ENCODE measurements at places on chromosomes 12 and 14.

DNA sequence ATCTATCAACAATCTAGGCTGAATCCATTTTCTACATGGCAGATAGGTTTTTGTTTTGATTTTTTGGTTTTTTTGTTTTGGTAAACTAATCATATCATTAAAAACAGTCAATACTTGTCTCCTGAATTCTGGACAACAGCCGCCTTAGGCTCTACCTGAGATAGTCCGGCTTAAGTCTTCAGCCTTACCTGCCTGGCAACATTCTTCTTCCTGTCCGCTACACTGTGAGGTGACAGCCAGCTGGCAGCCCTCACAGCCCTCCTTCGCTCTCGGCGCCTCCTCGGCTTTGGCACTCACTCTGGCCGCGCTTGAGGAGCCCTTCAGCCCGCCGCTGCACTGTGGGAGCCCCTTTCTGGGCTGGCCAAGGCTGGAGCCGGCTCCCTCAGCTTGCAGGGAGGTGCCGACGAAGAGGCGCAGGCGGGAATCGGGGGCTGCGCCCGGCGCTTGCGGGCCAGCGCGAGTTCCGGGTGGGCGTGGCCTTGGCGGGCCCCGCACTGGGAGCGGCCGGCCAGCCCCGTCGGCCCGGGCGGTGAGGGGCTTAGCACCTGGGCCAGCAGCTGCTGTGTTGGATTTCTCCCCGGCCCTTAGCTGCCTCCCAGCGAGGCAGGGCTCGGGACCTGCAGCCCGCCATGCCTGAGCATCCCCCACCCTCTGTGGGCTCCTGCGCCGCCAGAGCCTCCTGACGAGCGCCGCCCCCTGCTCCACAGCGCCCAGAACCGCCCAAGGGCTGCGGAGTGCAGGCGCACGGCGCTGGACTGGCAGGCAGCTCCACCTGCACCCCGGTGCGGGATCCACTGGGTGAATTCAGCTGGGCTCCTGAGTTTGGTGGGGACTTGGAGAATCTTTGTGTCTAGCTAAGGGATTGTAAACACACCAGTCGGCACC, 49.0 kb downstream of the MDGA2 start:
- no peak for DNase-seq

DNA sequence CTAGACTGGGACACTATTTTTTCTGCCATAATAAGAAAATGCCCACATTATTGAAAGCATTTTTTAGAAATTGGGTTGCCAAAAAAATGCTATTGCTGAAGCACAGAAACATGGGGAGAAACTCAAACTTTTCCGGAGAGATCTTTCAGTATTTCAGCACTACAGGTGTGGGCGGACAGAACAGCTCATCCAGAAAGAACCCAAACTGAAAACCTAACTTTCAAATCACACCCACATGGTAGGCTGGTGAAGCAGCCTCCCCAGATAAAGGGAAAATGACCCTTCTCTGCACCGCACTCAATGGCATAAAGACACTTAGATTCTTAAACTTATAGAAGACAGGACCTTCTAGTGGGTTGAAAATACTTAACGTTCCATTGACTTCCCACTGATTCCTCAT, 62.3 kb upstream of the TMPO start:
- no peak for DNase-seq

GRCh38 chr12:97940629-97941028, 478.0 kb downstream of the RMST start:
- no peak for DNase-seq

DNA sequence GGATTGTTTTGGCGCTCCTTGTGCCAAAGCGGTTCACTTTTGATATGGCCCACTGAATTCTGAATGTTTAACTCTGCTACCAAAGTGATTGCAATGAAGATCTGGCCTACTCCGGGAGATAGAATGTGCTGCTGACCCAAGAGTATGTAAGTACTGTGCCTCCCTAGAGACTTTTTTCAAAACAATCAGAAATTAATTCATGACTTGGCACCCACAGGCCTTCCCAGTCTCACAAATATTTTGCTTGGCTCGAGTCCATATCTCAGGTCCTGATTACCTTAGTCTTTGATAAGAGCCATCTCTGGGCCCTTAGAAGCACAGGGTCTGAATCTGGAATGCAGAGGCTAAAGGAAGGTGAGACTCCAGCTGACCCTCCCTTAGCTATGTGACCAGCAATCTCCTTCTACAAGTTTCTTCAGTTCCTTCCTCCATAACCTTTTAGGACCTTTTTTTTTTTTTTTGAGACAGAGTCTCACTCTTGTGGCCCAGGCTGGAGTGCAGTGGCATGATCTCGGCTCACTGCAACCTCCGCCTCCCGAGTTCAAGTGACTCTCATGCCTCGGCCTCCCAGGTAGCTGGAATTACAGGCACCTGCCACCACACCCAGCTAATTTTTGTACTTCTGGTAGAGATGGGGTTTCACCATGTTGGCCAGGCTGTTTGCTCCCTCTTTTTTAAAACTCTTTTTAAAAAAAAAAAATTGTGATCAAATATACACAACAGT, 49.5 kb upstream of the METAP2 start:
- DNase-seq = no peak

GRCh38 chr12:123071857-123072256, 79.0 kb downstream of the PITPNM2 start:
- DNase-seq = peak; percentile 52

DNA sequence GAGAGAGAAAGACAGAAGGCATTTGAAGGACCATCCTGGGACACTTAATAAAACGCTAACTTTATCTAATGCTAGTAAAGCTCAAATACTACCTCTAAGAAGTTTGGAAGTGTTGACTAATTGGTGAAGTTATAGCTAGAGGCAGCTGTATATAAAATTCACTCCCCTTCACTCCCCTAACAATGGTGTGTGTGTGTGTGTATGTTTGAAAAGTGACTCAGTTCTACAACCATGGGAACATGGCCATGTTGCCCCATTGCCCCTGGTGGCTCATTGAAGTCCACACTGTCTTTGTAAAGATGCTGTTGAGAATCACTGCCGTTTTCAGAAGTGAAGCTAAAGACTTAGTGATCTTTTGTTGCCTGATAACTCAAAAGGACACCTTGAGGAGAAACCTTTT, 262.4 kb downstream of the NPAS3 start:
- DNase-seq = no peak

- no peak for DNase-seq
Observed at GRCh38 chr12:70247653-70248199, 4.5 kb downstream of the CNOT2 start.

- DNase-seq = no peak
Observed at GRCh38 chr14:79342942-79343341, 868.4 kb downstream of the DIO2 start.

- DNase-seq = no peak
Observed at GRCh38 chr14:64573109-64573508, 23.3 kb downstream of the PPP1R36 start.

DNA sequence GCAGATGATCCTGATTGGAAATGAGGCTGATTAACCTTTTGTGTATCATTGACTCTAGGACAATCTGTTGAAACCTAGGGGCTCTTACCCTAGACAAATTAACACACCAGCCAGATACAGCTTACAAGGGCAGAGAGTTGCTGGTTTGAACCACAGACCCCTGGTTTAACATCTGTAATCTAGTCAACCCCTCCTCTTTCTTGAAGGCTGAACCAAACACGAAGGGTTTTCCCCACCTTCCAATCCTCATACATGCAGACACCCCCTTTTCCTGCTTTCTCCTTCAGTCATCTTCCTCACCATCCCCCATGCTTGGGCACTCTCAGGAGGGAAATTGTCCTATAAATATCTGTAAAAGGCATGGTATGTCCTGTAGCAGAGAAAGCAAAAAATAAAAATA, 126.0 kb upstream of the HIF1A start:
- DNase-seq = no peak

GRCh38 chr14:95106971-95107370, 50.4 kb downstream of the DICER1 start:
- DNase-seq = no peak

DNA sequence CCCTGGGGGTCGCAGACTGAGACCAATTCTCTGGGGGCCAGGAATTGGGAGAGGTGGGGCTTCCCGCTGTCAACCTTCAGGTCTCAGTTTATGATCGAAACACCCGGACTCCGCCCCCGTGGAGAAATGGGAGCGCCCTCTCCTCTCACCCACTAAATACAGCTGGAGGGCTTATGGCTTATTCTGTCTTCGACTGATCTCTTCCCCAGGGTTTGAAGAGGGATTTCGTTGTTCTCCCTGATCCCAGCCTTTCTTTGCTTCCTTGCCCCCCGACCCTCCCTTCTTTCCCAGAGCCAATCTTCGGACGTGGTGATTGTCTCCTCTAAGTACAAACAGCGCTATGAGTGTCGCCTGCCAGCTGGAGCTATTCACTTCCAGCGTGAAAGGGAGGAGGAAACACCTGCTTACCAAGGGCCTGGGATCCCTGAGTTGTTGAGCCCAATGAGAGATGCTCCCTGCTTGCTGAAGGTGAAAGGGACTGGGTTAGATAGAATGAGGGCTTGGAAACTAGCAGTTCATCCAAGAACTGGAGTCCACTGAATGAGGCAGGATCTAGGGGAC, 607 bp downstream of the OS9 start:
- peak; percentile 13 for DNase-seq

GRCh38 chr12:50764286-50765094, 589 bp downstream of the ATF1 start:
- peak; percentile 48 for DNase-seq

GRCh38 chr14:105168093-105168420, 519 bp downstream of the JAG2 start:
- no peak for DNase-seq

DNA sequence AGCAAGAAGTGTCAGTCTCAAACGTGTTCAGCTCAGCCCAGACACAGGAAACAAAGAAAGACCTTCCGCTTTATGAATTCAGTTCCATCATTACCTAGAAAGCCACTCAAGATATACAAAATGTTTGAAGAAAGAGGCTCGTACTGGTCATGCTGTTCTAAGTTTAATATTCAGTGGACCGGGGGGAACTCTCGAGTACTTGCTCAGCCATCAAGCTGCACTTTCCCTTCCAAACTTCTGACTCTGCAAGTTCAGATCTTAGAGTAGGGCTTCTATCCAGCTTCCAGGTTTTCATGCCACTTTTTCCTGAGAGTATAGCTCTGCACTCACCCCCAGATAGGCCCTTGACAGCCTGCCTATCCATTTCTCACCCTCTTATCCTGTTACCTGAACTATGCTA, 62.8 kb upstream of the OSBPL8 start:
- DNase-seq = no peak

GRCh38 chr14:33949411-33949893, 1.4 kb downstream of the EGLN3 start:
- peak; percentile 9 for DNase-seq

DNA sequence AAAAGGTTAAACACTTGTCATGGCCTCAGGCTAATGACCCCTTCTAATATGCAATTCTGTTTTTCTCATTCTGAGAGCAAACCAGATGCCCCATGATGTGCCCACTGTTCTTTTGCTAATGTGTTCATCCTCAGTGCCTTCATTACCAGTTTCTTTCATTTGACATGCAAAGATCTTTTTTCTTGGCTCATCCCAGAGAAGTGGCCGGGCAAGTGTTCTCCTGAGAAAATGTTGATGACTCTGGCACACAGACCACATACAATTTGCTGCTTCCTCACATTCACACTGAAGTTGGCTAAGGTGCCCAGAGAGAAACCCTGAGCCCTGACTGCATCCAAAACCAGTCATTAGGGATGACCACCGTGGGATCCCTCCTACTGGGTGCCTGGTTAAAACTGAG, 833.3 kb downstream of the DIO2 start:
- no peak for DNase-seq

- no peak for DNase-seq
Observed at GRCh38 chr12:24996102-24996797, 47.3 kb upstream of the BCAT1 start.

GRCh38 chr12:52946797-52947547, 1.9 kb upstream of the KRT18 start:
- DNase-seq = no peak

DNA sequence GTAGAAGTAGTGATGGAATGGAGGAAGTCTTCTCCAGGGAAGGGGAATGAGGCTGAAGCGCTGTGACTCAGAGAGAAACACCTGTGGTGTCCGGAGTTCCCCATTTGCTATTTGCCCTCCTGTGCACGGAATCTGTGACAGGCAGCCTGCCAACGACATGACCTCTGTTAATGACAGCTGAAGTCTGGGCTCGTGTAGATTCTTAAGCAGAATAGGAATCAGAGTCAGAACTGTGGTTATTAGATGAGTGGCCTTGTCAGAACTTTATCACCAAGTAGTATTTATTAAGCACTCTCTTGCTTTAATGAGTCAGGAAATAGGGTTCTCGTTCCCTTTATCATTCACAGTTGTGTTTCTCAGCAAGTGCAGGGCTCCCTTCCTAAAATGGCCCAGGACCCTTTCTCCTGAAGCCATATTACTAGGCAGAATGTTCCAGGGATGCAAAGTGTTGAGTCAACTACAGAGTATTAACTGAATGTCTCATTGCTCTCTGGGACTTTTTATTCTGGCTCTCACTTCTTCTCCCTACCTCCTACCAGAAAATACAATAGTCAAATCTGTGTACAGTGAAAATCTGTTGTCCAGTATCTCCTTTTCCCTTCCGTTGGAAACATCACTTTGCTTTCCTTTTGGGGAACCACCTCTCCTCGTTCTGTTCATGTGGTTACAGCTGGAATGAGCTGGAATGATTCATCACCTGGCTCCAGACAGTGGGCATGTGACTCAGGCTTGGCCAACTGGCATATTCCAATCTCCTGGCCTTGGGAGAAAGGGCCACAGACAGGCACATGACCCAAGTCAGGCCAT, 77.8 kb upstream of the MAX start:
- DNase-seq = no peak

GRCh38 chr14:75059642-75060041, 4.2 kb downstream of the ACYP1 start:
- no peak for DNase-seq

DNA sequence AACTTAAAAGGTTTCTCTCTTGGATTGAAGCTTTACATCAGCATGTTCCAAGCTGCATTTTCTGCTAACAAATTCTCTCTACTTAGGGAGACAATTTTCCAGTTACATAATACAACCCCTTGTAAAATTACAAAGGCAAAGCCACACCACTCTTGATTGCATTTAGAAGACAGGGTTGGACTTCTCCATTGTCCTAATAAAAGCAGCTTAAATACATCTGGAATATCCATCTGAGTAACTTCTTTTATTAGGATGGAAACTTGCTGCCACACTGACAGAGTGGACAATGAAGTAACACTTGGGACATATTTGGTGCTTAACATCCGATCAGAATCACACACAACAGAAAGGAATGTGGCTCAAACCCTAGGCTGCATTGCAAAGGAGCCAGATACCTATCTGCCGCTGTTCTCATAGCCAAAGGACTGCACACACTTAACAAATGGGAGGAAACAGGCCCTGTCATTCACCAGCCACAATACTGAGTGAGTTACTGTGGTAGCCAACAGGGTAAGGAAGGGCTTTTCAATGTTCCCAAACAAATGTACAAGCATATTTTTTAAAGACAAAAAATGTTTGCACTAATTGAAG, 157.2 kb downstream of the PAX9 start:
- DNase-seq = no peak

DNA sequence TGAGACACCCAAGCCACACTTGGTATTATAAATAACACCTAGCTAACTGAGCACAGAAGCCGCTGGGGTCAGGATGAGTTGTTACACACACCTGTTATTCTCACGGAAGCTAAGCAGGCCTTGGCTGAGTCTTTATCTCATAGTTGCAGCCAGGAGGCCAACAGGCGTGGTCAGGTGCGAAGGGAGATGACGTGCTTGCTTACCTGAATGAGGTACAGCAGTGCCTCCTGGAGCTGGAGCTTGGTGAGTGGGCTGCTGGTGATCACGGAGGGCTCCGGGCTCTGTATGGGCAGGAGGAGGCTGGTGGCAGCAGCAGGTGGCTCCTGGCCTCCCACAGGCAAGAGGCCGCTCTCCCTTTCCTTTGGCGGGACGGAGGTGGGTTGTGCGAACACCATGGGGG, 30.4 kb upstream of the CACNA2D4 start:
- no peak for DNase-seq

GRCh38 chr12:109529691-109530640, 43.3 kb downstream of the MMAB start:
- DNase-seq = no peak
